Fibroblast of the conjunctiva (primary cell): ENCODE measurements at places on chromosomes 6 and 20.

DNA sequence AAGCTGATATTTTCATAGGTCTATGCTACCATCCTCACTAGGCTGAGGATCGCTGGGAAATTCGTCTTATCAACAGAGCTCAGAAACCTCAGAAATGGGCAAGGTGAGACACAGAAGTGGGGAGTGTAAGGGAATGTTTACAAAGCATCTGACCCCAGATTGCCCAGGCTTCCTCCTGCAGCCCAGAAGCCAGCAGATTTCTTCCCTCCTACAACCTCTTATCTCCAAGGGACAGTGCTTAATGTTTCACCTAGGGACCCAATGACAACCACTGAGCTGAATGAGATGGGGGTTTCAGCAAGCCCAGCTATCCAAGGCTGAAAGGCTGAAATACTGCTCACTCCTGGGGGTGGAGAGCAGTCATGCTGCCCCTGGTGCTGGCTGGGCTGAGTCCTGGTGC lies 52.4 kb upstream of the TBC1D7 start:
- no peak for DNase-seq

DNA sequence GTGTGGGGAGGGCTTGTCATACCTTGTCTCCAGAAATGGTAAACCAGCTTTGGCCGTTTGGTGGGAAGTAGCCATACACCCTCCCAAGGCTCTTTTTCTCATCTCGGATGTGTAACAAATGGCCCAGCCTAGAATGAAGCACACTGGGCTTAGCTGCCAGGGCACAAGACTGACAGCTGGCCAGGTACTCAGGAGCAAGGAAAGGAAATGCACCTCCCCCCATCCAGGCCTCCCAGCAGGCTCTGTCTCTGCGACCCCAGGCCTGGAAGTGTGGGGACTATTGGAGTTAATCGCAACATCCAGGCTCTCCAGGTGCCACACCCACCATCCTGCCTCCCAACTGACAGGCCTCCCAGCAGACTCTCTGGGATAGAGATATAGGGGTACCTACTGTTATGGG lies 43.0 kb downstream of the MRS2 start:
- DNase-seq: no peak

- peak; percentile 36 for DNase-seq
Observed at GRCh38 chr6:50819904-50820868, 1.5 kb downstream of the TFAP2B start.

- no peak for DNase-seq
Observed at GRCh38 chr20:35232575-35232974, 6.1 kb downstream of the MMP24 start.

- DNase-seq: peak; percentile 47
Observed at GRCh38 chr6:52261229-52261628, 16.9 kb upstream of the IL17F start.

GRCh38 chr20:59585714-59586409 lies 18.5 kb upstream of the PHACTR3 start:
- no peak for DNase-seq

DNA sequence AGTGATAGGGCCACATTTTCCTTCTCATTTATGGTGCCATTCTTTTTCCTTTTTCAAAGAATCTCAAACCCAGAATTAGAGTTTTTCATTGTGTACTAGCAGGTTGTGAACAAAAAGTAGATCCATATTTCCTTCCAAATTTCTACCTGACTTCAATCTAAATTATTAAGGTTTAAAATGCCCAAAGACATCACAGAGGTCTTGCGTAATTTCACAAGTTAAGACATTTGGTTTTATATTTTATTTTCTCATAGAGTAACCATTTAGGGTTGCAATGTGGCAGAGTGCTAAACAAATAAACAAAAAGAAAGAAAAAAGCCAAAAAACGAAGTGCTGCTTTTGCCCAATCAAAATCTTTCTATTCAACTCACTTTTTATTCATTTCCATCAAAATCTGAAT lies 49.4 kb upstream of the MBOAT1 start:
- DNase-seq: no peak

- no peak for DNase-seq
Observed at GRCh38 chr6:41077536-41077935, 4.8 kb downstream of the NFYA start.

DNA sequence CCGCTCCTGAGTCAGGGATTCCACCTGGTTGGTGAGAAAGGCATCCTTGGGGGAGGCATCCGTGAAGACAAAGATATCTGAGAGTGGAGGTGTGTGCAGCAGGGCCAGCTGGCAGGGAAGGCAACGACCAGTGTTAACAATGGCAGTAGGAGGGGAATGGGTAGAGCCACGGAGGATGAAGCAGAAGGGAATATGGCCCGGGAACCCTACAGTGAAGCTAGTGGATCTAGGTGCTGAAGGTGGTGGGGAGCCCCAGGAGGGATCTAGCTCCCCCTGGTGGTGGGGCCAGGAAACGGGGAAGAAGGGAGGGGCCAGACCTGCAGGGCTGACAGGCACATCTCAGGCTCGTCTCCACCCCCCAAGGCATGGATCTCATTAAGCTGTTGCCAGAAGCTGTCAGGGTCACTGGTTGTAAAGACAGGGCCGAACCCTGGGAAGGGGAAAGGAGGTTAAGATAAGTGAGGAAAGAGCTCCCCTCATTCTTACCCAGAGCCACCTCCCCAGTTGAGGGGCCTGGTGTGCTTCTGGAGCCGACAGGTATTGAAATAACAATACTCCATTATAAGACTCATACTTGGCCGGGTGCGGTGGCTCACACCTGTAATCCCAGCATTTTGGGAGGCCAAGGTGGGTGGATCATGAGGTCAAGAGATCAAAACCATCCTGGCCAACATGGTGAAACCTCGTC lies 7.3 kb downstream of the VWA7 start:
- no peak for DNase-seq
